ENCODE measurements at places on chromosomes 13 and 19.

- no peak for DNase-seq
Observed at GRCh38 chr13:103009051-103009840, 57.0 kb downstream of the SLC10A2 start.

DNA sequence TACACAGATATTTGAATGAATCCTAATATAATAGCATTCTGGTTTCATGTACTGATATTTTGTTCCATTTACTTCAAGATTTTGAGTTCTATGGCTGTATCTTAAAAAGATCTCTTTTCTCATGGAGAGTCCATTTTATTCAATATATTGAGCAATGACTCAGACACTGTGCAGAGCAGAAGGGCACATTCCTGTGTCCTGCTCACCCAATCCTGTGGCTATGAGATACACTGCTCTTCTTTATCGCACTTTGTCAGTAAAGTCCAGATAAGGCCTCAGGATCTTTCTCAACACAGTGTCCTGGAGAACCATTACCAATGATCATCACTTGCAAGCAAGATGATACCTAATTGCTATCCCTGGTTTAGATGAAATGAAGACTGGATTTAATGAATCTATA lies 155.0 kb downstream of the CYSLTR2 start:
- no peak for DNase-seq

GRCh38 chr19:11530432-11530831 lies 1.5 kb upstream of the ECSIT start:
- DNase-seq: no peak

DNA sequence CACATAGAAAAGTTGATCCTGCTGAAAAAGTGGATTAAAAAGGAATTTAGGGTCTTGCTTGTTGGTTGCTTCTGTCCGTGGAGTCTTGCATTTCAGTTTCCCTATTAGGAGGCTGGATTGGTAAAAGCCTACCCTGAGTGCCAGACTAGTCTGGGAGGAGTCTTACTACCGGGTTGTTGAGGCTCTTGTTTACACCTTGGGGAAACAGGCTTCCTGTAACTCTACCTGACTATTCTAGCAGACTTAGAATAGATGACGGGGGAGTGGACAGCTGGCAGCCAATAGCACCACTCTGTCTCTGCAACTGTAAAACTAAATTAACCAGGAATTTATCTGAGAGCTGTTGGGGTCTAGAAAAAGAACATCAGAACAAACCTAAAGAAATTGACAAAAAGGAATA lies 11.3 kb upstream of the MPHOSPH8 start:
- no peak for DNase-seq

- no peak for DNase-seq
Observed at GRCh38 chr19:29576761-29577648, 29.1 kb upstream of the POP4 start.
